ENCODE measurements at places on chromosomes 2 and 18. TPM values are rescaled to one million over a fixed set of nuclear protein-coding genes. Genes with fewer than 3 reads are reported as not detected.
A peak's percentile ranks its signal among the peaks of the same experiment; 100 is the strongest.

DNA sequence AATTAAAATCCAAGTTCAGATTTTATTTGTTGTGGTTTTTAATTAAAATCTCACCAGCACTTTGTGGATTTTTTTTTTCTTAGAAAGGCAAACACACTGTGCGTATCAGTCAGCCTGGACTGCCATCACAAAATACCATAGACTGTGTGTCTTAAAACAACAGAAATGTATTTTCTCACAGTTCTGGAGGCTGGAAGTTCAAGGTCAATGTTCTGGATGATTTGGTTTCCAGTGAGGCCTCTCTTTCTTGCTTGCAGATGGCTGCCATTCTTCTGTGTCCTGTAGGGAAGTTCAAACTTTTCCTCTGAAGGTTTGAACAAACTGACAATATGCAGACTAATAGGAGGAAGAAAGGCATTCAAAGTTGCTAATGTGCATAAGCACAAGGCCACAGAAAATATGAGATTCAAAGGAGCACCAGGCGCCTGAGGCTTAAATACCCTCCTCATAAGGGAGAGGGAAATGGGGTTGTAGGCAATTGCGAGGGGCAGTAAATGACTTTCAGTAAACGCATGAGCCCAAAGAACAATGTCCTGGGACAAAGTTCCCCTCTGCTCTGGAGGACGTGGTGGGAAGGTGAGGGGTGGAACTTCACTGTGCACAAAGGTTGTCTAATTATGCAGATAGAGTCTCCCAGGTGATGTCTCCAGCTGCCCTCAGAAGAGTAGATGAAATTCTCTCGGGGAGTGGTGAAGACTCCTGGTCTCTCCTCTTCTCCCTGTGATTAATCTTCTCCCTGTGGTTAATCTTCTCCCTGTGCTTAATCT is 26.5 kb upstream of the KCNF1 start:
- DNase-seq, result no peak

- DNase-seq, result no peak
These were observed 79.6 kb downstream of the GAREM1 start for GRCh38 chr18:32391126-32391525.

DNA sequence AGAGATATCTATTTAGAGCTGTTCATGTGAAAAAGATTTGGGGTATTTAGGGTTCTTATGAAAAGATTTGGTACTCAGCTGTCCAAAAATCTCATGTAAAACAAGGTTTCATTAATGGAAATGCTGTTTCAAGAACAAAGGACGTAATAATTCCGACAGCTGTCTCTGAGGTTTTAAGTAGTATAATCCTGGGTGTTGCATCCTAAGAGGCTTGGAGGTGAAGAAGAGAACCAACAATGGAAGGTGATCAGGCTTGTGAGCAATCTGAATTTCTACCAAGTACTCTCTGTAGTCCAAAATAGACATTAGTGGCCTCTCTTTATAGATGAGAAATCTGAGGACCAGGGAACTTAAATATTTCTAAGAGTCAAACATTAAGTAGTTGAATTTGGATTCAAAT is 205.1 kb downstream of the BABAM2 start:
- no peak for DNase-seq

- no peak for DNase-seq
These were observed 158.8 kb upstream of the SIX2 start for GRCh38 chr2:45167920-45168629.

GRCh38 chr2:183371545-183371944 is 247.3 kb downstream of the NUP35 start:
- no peak for DNase-seq

- DNase-seq, result peak; percentile 50
These were observed 42.1 kb downstream of the NIFK start for GRCh38 chr2:121694398-121695170.

DNA sequence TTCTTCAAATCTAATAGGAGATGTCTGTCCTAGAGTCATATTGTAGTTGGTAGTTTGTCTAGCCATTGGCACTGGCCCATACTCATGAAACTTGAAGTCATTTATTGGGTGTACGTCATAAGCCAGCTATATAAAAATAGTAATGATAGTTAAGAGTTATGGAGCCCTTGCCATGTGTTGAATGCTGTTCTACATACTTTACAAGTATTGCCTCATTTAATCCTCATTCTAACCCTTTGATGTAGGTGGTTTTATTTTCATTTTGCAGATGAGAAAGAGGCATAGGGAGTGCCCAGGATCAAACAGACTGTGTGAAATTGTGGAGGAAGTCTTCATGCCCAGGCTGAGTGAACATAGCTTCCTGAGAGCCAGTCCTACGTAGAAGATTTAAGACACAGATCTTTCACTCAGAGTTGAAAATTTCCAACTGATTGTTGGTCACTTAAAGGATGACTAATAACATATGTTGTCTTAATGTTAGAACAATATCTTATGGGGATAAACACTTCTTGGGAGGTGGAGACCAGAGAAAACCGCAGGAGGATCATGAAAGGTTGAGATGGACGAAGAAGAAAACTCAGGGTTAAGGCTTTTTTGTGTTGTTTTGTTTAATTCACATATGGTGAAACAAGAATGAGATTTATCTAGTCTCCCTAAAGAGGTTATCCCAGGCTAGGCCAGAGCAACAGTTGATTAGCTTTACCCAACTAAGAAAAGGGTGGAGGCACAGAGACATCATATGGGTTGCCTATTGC is 156.0 kb downstream of the CERS6 start:
- no peak for DNase-seq

- DNase-seq, result no peak
These were observed 374.6 kb upstream of the LYPD1 start for GRCh38 chr2:133044556-133044955.

GRCh38 chr2:239715202-239715601 is 309.9 kb downstream of the NDUFA10 start:
- DNase-seq, result no peak

DNA sequence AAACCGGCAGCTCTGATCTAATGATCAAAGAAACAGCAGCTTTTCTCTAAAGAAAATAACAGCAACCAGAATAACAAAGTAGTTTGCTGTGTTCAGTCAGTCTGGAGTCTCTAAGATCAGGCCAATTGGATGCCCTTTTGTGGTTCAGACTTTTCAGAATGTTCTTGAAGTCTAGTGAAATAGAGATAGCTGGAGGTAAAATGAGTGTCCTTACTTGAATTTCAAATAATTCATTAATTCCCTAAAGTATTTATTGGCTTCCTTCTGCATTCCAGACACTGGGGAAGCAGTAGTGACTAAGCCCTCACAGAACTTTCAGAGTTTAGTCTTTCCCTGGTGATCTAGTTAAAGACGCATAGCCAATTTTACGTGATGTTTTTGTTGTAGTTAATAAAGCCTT is 58.7 kb downstream of the C18orf54 start:
- DNase-seq, result no peak

- no peak for DNase-seq
These were observed 250.8 kb downstream of the DYSF start for GRCh38 chr2:71704131-71704561.

SERPINE2 gene
- 19.1 TPM for total RNA-seq

SMAD4 gene
- 150 TPM for total RNA-seq

FNDC4 gene
- total RNA-seq, result 115 TPM

LHCGR gene
- not detected for total RNA-seq

TCF4 gene
- total RNA-seq, result 53.5 TPM

GATA6 gene
- 222 TPM for total RNA-seq

RGPD4 gene
- total RNA-seq, result not detected

GCG gene
- total RNA-seq, result not detected

G6PC2 gene
- total RNA-seq, result not detected

INSIG2 gene
- total RNA-seq, result 5.9 TPM

TMEM37 gene
- 17.8 TPM for total RNA-seq
